ENCODE measurements at places on chromosomes 5 and 9.
A peak's percentile ranks its signal among the peaks of the same experiment; 100 is the strongest.

DNA sequence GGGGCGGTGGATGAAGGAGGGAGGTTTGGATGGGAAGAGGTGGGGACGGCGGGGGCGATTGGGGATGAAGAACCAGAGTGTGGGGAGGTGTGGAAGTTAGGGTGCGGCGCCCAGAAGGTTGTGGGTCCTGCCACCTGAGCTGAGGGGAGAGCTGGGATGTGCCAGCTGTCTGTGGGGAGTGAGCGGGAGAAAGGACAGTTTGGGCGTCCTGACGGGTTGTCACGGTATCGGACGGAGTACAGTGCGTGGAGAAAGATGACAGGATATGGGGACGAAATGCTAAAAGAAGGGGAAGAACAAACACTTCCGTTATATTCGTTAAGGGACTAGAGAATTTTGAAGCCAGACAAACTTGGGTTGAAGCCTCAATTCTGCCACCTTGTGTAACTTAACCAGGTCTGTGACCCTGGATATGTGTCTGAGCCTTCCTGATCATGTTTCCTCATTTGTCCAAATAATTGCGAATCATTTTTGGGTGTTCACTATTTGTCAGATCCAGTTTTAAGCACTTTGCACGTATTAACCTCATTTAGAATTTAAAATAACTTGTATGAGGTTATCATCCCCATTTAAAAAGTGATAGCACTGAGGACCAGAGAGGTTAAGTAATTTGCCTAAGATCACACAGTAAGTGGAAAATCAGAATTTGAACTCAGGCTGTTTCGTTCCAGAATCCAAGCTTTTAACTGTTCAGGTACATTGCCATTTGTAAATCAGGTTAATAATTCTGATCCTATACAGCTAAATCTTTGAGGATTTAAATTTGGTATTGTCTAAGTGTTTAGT lies 689 bp downstream of the CNTRL start:
- peak; percentile 15 for DNase-seq

GRCh38 chr9:25282946-25283345 lies 395.3 kb downstream of the TUSC1 start:
- DNase-seq: no peak

DNA sequence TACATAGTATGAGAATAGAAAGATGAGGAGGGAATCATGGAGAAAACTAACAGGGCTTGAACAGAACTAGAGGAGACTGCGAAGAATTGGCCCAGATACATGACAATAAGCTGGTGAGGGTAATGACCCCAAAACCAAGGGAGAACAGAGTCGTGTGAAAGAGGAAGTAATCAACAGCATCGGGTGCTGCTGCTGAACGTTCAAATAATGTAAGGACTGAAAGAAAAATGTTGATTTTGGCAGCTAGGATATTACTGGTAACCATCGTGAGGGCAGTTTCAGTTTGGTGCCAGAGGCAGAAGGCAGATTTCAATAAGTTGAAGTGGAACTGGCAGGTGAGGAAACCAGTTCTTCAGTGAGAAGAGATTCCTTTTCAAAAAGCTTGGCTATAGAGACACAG lies 66.8 kb upstream of the SMC2 start:
- no peak for DNase-seq

DNA sequence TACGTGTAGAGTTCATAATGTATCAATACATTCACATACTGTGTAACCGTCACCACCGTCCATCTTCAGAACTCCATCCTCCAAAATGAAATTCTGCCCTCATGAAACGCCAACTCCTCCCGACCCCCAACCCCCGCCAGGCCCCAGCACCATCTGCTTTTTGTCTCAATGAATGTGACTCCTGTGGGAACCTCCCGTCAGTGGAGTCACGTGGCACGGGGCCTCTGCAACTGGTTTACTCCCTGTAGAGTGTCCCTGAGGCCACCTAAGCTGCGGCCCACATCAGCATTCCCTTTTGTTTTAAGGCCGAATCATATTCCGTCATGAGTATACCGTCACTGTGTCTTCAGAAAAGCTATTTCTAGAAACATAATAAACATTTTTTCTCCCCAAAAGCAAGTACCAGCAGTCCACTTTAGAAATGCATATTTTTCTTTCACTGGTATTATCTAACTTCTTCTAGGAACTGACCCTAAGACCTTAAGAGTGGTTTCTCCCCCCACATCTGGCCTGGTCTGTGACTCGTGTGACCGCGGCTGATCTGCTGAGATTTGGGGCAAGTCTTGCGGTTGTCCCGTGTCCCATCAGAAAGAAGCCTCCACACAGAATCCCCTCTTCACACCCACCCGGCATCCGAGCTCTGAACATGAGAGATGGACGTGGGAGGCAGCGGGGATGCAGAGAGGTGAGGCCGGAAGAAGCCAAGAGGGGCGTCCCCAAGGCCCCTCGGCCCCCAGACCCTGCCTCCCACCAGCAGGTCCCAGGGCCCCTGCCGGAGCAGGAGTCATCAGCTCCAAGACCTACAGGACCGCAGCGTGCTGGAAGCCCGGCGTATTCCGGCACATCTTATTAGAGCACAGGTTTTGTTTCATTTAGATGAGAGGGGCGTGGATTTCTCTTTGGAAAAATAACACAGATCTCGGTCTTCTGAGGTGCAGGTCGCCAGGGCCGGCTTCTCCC lies 38.3 kb downstream of the SLC6A3 start:
- DNase-seq: no peak

- no peak for DNase-seq
Observed at GRCh38 chr9:74309654-74310053, 187.5 kb upstream of the RORB start.

- DNase-seq: no peak
Observed at GRCh38 chr5:85681871-85682270, 935.9 kb upstream of the COX7C start.

- no peak for DNase-seq
Observed at GRCh38 chr5:132053483-132053882, 7.0 kb upstream of the IL3 start.

GRCh38 chr9:89135591-89136166 lies 42.9 kb downstream of the SHC3 start:
- DNase-seq: no peak

- no peak for DNase-seq
Observed at GRCh38 chr5:107370396-107370968, 300.3 kb downstream of the EFNA5 start.

DNA sequence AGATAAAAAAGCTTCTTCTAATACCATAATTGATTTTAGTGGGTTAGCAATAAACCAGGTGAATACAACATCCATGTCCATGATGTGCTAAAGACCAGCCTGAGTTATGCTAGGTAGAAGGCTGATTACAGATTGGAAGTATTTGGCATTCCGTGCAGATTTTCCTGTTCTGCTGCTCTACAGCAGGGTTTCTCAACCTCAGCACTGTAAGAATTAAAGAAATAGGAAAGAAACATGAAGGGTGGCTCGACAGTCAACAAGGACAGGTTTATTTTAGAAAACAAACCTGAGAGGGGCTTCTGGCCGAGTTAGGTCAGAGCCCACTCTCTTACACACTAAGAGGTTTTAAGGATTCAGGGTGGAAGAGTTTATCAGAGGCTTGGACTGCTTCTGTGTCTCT lies 42.3 kb downstream of the ZFAND5 start:
- no peak for DNase-seq

DNA sequence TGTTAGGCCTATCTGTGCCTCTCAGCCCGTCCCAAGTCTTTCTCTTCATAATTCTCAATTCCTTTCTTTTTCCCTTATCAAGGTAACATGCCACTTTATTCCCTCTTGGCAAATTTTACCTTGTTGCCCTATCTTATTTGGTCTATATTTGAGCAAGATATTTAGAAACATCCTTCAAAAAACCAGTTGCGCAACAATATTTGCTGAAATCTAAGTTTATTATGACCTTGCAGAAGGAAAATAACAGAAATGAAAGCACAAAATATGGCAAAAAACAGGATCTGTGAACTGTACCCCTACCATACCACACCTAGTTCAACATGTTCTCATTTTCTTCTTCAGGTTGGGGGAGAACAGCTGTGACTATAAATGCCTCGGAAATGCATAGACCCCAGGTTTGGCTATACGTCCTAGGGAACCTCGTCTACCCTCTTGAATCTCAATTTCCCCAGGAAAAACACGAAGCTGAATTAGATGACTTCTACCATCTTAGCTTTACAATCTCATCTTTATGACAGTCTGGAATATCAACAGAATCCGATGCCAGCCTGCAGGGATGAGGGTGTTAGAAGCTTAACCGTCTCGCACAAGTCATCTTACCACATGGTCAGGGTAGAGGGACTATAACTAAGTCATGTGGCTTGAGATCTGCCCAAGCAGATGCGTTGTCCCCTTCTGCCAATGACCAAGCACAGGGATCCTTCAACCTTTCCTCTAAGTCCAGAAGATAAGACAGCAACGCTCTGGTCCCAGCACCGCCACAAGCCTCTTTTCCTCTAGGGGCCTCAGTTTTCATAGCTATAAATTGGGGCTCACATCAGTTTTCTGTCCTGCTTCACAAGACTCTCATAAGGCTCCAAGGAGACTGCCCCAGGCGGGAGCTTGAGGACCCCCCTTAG lies 1.3 kb downstream of the LCP2 start:
- DNase-seq: no peak

DNA sequence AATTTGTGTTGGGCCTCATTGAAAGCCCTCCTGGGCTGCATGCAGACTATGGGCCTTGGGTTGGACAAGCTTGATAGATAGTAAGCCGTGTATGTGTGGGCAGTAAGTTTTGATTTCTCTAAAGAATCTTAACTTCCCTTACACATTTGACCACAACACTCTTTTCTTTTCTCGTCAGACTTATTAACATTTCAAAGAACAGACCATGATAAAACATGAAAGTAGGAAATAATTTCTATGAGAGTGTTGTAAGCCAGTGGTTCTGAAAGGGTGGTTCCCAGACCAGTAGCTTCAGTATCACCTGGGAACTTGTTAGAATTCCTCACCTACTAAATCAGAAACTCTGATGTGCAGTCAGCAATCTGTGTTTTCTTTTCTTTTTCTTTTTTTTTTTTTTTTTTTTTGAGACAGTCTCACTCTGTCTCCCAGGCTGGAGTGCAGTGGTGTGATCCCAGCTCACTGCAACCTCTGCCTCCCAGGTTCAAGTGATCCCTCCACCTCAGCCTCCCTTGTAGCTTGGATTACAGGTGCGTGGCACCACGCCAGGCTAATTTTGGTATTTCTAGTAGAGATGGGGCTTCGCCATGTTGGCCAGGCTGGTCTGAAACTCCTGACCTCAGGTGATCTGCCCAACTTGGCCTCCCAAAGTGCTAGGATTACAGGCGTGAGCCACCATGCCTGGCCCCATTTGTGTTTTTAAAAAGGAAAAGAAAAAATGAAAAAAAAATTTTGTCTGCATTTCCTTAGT lies 20.0 kb upstream of the GCNT1 start:
- DNase-seq: no peak

Data from central memory CD8-positive, alpha-beta T cell (primary cell).